ENCODE measurements at places on chromosomes 2 and 18.

DNA sequence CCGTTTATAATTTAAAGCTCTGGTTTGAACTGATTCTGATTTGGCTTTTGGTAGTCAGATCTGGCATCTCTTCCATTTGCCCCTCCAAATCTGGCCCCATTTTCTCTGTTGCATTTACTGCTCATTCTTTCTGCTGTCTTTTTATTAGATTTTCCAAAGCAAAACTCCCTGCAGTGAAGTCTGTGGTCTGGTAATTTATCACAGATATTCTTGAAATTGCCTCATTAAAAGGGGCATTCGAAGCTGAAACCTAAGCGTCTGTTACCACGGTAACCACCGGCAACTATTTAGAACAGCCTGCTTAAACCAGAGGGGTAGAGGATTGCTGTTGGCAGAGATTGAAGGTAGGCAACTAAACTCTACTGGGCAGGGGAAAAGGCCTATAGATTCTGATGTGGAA is 111.5 kb upstream of the UPP2 start:
- no peak for DNase-seq

DNA sequence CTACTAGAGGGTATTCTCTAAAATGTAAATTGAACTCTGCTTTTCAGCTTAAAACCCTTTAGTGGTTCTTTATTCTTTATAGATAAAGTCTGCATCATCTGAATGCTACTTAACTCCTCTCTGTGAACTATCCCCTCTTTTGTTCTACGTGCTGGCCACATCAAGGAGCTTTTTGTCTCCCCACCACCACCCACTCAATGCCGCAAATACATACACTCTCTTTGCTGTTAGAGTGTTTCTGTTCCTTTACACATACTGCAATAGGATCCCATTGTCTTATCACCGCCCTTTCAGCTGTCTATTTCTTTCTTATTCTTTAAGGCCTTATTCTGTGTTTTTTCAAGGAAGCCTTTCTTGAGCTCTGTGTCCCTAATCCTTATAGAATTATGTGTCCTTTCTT is 83.3 kb downstream of the EML4 start:
- DNase-seq, result no peak

- DNase-seq, result no peak
Measured at GRCh38 chr2:60512062-60512622, 41.3 kb downstream of the BCL11A start.

- DNase-seq, result no peak
Measured at GRCh38 chr2:158990397-158991214, 22.2 kb downstream of the TANC1 start.

- no peak for DNase-seq
Measured at GRCh38 chr2:172922306-172922705, 153.3 kb upstream of the MAP3K20 start.

DNA sequence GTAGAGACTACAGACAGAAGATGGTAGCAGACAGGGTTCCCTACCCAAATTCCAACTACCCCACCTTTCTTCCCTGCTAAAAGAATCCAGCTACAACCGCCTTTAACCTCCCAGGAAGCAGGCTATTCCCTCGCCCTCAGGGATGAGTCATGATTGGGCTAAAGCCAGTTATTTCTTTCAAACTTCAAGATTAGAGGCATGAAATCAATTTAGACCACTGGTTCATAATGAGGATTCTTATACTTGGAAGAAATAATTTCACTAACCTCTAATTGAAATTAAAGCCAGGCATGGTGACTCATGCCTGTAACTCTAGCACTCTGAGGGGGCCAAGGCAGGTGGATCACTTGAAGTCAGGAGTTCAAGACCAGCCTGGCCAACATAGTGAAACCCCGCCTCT is 20.0 kb downstream of the TRIP12 start:
- no peak for DNase-seq

DNA sequence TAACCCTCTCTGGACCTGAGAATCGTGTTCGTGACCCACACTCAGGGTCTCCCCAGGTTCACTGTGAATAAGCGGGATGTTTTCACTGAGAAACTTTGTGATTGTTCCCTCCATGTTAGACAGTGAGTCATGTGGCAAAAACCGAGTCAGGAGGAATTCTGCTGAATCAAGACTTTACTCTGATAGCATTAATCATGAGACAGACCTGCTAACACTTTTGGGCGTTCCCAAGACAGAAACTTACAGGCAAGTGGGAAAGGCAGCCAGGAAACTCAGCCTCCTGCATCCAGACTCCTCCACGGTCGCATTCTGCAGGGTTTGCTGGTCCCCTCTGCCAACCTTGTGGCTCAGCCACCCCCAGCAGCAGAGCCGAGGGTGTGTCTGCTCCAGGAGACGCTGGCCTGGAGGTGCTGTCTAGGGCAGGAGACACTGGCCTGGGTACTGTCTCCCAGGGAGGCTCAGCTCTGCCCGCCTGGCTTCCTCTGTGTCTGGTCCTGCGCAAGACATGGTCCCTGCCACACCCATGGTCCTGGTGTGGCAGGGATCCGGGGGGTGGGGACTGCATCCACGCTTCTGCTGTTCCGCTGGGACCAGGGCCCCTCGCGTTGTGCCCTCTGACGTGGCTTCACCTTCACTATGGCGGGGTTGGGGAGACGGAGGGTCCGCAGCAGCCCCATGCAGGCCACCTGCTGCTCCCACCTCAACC is 177.4 kb downstream of the TWIST2 start:
- DNase-seq, result no peak

DNA sequence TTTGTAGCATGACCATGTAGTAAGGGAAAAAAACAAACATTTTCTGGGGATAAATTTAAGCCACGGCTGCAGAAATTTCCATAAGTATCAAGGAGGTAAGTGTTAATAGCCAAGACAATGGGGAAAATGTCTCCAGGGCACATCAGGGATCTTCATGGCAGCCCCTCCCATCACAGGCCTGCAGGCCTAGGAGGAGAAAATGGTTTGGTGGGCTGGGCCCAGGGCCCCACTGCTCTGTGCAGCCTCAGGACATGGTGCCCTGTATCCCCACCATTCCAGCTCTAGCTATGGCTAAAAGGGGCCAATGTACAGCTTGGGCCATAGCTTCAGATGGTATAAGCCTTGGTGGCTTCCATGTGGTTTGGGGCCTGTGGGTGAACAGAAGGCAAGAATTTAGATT is 271.8 kb downstream of the PID1 start:
- no peak for DNase-seq

DNA sequence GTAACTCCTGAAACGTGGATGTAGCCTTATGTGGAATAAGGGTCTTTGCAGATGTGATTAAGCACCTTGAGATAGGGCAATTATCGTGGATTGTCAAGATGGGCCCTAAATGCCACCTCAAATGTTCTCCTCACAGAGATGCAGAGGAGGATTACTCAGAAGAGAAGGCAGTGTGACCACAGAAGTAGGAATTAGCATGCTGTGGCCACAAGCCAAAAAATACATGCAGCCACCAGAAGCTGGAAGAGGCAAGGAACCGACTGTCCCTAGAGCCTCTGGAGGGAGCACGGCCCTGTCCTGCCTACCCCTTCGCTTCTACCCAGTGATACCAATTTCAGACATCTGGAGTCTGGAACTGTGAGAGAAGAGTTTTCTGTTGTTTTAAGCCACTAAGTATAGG is 47.3 kb upstream of the MGAT5 start:
- no peak for DNase-seq

DNA sequence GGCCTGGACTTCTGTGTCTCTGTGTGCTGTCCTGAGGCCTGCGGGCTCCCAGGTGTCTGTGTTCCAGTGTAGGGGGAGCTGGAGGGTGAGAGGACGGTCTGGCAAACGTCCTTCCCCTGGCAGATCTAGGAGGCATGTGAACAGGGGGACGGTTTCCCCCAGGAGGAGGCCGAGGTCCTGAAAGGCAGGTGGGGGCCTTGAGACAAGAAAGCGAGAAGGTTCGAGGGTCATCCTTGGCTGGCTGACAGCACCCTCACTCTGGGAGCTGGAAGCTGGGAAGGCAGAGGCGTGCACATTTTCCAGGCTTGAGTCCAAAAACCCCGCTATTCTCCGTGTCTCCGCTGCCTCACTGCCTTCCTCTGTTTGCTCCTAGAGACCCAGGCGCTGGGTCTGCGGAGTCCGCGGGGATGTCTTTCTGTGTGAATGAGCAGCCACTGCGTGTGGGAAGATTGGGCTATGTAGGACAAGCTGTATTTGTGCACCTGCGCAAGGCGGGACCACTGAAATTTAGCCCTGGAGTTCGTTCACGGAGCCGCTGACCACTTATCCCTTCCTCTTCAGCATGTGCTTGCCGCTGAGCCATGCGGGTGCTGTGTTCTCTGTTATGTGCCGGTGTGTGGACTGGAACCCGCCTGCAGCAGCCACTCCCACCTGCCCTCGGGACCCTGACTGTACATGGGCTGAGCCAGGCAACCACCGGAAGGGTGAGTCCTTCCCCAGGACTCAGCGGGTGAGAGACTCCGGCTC is 43.7 kb downstream of the TWIST2 start:
- DNase-seq, result no peak

DNA sequence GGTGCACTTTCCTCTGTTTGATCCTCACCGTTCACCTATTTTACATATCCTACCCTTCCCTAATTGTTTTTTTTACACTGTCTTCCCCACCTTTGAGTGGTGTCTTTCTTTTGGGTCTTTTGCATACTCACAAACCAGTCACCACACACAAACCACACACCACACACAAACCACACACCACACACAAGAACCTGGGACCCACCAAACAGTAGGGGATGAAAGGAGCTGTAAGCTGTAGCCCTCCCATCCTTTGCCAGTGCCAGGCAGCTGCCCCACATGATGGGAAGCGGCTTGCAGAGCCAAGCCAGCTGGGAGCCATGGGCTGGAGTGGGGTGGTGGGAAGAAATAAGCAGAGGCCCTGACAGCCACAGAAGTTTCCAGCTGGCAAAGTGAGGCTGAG is 38.9 kb upstream of the MSH6 start:
- no peak for DNase-seq

GRCh38 chr2:124201713-124202112 is 176.6 kb downstream of the CNTNAP5 start:
- no peak for DNase-seq

- DNase-seq, result no peak
Measured at GRCh38 chr2:190653231-190653630, 4.3 kb downstream of the NAB1 start.

- no peak for DNase-seq
Measured at GRCh38 chr2:217942731-217943335, 60.0 kb downstream of the TNS1 start.

DNA sequence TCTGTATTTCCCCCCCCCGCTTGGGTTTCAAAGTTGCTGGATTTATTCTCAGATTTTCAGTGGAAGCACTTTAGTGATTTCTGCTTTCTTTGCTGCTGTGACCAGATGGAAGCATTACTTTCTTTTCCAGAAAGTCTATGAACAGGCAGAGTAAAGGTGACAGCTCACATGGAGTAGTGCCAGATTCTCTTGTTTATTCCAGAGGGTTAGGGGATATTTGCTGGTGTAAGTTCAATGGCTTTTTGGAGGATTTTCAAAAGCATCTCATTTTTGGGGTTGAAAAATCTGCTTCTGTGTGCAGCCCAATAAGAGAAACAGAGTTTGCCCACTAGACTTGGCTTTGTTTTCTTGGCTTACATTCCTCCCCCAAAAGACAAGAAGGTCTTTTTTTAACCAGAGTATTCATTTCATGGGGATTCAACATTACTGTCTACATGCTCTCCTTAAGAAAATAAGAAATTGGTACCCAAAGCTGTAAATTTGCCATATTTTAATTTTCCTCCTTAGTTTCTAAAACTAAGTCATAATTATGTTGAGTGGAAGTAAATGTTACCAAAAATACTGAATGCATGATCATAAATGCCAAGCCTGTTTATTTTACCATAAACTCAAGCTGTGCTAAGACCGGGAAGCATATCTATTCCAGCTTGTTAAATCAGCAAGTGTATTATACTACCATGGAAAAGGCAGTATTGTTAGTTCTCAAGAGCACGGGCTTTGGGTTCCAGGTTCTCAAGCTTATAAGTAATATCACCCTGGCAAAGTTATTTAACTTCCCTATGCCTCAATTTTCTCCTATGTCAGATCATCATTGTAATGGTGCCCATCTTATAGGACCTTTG is 557.2 kb downstream of the CPS1 start:
- DNase-seq, result no peak

GRCh38 chr2:133586978-133587377 is 18.7 kb upstream of the NCKAP5 start:
- no peak for DNase-seq

DNA sequence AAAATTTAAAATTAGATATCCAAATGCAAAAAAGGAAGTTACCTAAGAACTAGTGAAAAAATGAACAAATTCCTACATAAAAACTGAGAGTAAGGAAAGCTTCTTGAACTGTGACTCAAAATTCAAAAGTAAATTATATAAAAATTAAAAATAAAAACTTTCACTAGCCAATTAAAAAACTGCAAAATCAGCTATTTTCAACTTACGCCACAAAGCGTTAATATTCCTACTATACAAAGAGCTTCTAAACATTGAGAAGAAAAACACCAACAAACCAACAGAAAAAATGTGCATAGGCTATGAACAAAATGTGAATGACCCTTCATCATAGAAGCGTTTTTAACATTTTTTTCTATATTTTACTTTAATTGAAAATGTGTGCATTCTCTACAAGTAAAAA is 445.7 kb downstream of the CDH2 start:
- DNase-seq, result no peak

DNA sequence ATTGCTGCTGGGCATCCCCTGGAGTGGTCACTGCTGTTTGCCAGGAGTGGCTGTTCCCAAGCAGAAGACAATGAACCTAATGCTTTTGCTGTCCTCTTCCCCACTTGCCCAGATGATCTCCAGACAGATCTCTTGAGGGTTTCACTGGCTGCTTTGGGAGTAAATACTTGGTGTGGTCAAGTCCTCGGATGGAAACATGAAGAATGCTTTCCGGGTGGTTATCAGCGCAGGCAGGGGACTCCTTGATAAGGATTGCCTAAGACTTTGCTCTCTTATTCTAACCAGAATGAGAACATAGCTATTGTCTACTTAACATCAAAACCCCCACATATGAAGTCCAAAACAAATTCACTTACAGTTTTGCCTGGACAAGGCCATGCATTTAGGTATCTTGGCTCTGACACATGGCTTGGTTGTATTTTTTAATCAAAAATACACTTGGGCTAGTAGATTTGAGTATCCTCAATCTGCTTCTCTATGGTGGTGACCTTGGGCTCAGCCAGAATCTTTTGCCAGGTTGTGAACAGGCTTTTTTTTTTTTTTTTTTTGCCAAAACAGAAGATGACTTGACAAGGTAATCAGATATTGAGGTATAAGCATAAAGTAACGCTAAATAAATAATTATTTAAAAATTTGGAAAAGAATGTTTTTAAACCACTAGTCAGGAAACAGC is 34.8 kb upstream of the MYO3B start:
- no peak for DNase-seq

DNA sequence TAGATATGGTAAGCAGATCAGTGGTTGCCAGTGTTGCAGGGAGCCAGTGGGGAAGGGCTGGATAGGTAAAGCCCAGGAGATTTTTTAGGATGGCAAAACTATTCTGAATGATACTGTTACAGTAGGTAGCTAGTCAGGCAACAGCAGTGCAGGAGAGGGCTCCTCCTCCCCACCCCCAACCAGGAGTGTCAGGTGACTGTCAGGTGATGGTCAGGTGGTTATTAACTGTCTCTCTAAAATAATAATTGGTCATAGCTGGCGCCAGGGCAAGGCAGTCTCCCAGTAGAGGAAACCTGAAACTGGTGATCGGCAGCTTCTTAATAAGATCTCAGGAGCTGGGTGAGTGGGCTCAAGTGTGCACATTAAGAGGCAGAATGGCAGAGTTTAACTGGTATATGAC is 201.6 kb upstream of the PARD3B start:
- no peak for DNase-seq

GRCh38 chr2:172985139-172985892 is 90.3 kb upstream of the MAP3K20 start:
- no peak for DNase-seq
